ENCODE measurements at places on chromosomes 3 and 15.

DNA sequence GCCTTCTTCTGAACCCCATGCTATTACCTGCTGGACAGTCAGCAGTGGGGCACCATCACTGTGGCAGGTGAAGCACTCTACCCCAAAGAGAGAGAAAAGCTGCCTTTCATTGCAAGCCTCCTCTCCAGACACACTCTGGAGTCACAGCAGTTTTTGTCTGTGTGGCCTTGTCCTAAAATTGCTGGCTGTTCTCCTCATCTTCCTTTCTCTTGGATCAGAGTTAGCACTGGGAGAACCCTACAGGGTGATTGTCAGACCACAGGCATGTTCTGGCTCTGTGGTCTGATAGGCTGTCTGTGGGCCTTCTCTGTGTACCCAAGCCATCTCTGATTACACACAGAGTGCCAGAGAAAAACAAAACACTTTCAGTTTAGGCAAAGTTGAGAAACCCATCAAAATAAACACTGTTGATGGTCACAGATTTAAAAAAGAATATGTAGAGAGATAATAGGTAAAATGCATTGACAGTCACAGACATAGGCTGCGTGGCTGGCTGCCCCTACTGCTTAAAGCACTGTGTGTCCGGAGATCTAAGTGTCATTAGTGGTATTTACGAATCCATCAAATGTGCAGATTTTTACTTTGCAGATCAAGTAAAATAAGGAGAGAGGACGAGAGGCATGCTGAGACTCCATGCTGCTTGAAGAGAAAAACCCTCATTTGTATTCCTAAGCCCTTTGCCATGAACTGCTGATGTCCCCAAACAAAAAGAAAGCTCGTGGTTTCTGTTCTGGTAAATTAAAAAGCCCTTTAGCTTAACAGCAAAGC lies 689.9 kb downstream of the TUSC7 start:
- no peak for DNase-seq

GRCh38 chr3:99084156-99084555 lies 182.7 kb upstream of the DCBLD2 start:
- DNase-seq = no peak

DNA sequence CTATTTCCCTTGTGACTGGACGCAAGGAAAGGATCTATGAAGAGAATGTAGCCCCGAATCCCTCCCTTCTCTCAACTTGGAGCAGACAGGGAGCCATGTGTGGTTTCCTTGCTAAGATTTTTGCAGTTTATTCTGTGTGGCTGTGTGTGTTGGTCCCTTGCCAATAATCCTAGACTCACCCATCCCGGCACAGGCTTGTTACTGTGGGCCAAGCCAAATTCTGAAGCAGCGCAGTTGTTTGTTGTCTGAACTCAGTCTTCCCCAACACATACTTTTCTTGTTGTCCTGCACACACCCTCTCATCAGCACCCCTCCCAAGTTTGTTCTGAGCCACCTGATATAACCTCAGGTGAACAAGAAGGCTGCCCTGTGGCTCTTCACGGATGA lies 193.3 kb upstream of the CTDSPL start:
- DNase-seq = no peak

GRCh38 chr15:85865070-85865684 lies 70.5 kb upstream of the KLHL25 start:
- no peak for DNase-seq

DNA sequence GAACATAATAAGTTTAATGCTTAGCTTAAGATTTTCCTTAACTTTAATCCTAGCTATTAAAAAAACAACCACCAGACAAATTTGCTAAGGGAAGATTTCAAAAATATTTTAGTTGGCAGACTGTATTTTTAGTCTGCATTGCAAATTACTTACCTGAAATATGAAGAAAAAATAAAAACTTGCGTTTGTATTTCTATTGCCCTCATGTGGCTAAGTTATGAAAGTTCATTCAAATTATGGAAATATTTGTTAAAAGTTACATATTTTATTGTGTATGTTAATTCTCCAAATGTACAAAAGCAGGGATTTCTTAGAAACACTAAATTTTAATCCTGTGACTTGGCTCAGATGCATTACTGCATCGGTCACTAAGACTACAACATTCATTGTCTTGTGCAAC lies 15.0 kb downstream of the GTF2A2 start:
- DNase-seq = no peak

GRCh38 chr3:71109241-71109976 lies 474.1 kb downstream of the FOXP1 start:
- DNase-seq = no peak

- no peak for DNase-seq
Measured at GRCh38 chr15:21260966-21261395, 179.3 kb downstream of the POTEB3 start.

- DNase-seq = no peak
Measured at GRCh38 chr3:79183496-79183895, 584.3 kb downstream of the ROBO1 start.

GRCh38 chr3:186477876-186478275 lies 66.3 kb downstream of the CRYGS start:
- no peak for DNase-seq

DNA sequence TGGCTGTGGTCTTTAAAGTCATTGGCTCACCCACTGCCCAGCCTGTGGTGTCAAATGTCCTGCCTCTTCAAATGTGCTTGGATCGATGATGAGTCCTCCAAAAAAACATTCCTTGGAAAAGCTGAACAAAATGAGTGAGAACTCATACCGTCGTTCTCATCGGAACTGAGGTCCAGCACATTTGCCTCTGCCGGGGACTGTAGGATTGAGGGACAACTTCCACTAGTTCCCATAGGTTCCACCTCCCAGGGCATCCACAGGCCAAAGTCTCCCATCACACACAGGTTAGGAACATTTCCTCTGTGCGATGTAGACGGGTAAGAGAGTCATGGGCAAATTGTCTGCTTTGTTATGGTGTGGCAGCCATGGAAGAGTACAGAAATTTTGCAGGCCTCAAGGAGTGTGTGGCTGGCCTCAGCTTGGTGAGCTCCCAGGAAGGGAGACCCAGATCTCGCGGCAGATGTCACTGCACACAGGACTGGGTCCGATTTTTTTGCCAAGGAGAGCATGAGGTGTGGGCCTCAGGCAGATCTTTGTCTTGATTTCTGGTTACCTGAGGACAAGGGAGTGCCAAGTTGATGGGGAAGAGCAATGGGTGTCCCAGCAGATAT lies 115.7 kb downstream of the SNRPN start:
- no peak for DNase-seq

- DNase-seq = no peak
Measured at GRCh38 chr3:119315600-119316312, 21.6 kb downstream of the ARHGAP31 start.

GRCh38 chr3:32421991-32422859 lies 30.6 kb downstream of the CMTM7 start:
- no peak for DNase-seq

GRCh38 chr15:29788433-29789034 lies 33.7 kb downstream of the TJP1 start:
- no peak for DNase-seq

DNA sequence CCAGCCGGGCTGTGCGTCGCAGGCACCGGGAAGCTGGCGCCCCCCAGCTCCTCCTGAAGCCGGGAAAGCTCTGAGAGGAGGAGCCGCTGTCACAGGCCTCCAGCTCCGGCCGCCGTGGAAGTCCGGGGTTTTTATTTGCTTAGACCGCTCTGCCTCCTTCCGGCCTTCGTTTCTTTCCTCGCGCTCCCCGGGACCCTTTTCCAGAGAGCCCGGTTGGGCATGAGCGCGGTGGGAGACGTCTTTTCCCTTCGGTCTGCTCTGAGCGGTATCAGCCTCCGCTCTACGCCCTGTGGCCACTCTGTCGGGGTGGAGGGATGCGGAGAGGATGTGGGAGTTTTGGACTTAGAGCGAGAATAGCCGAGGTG lies 559 bp downstream of the SENP5 start:
- DNase-seq = no peak

DNA sequence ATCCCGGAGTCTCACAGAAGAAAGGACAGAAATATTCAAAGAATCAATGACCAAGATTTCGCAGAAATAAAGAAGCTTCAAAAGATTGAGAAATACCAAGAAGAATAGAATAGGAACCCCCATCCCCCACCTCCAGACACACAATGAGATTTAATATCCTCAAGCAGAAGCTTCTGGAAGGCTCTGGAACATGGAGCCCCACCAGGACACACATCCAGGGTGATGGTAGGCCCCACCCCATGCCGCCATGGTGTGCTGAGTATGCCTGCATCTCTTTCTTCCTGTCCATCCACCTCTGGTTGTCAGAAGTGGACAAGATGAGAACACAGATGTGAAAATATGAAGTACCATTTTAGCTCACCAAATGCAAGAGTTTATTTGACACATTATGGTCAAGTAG lies 19.3 kb downstream of the PRR23E start:
- no peak for DNase-seq

GRCh38 chr3:30661098-30661873 lies 54.9 kb downstream of the TGFBR2 start:
- DNase-seq = no peak

DNA sequence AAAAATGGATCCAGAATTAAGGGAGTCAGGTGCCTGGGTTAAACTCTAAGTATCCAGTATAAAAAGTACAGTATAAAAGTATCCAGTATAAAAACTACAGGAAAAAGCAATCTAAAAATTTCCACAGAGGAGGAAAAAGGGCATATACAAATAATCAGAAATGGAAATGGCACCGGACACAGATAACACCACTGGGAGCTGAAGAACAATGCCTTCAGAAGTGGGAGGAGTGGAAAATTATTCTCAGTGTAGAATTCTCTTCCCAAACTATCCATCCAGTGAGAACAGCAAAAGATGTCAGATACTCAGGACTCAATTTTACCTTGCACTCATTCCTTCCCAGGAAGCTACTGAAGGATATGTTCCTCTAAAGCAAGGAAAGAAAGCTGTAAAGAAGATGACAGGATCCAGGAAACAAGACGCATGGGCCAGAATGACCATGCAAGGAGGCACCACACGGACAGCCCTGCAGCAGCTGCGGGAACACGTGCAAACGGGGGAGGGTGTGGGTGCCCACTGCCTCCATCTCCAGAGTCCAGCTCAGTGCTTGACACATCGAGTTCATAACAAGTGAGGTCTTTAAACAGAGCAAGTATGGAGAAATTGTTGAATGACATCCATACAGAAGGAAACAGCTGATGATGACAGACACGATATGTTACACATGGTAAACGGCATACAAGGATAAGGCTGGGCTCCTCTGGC lies 68.5 kb downstream of the CHSY1 start:
- no peak for DNase-seq

- DNase-seq = no peak
Measured at GRCh38 chr15:45641374-45641781, 6.5 kb downstream of the SQOR start.

DNA sequence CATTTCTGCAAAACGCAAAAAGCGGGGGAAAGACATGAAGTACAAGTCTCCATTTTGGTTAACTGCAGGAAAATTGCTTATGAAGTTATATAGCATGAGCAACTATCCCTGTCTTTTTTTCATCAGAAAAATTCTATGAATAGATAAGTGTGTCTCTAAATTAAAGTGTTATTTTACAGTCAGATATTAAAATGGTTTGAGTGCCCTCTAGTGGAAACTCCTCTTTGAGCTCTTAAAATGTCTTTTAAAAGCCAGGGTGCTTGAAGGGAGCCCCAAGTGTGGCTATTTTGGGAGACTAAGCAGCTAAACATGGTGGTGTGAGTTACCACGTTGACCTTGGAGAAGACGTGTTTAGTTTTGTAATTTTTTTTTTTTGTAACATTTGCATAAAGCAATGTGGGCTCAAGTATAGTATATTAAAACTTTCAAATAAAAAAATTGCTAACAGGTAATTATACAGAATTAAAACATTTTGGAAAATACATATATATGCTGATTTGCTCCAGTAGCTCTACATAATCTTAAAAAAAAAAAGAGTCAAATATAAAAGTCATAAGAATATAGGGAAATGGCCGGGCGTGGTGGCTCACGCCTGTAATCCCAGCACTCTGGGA lies 77.2 kb downstream of the PPP2R3A start:
- no peak for DNase-seq

DNA sequence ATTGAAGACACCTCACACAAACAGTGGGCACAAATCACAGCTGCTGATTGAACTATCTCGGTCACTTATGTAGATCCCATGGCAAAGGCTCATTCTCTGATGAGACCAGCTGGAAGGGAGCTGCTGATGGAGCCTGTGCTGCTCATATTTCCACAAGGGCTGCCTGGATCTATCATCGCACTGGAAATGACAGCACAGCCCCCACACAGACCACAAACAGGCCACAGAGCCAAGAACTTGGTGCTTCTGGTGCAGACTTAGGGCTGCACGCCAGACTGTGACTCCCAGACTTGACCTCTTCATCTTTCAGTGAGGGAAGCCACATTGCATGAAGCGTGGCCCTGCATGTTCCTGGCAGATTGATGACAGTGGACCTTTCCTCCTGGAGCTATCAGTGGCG lies 197.6 kb downstream of the MINAR1 start:
- DNase-seq = no peak

DNA sequence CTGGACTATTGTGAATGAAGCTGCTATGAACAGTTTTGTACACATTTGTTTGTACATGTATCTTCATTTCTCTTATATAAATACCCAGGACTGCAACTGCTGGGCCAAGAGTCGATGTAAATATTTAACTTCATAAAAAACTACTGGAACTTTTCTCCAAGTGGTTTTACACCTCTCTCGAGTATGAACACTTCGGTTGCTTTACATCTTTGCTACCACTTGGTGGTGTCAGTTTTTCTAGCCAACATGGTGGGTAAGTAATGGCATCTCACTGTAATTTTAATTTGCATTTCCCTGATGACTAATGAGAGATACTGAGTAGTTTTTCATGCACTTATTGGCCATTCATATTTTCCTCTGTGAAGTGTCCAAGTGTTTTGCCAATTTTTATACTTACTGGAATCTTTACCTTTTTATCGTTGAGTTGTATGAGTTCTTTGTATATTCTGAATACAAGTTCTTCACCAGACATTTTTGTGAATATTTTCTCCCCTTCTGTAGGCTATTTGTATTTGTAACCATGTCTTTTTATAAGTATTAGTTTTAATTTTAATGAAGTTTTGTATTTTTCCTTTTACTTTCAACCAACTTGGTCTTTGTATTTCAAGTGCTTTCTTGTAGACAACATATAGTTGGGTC lies 44.4 kb downstream of the PCOLCE2 start:
- DNase-seq = no peak

GRCh38 chr3:12452361-12453330 lies 31.6 kb upstream of the TSEN2 start:
- no peak for DNase-seq

DNA sequence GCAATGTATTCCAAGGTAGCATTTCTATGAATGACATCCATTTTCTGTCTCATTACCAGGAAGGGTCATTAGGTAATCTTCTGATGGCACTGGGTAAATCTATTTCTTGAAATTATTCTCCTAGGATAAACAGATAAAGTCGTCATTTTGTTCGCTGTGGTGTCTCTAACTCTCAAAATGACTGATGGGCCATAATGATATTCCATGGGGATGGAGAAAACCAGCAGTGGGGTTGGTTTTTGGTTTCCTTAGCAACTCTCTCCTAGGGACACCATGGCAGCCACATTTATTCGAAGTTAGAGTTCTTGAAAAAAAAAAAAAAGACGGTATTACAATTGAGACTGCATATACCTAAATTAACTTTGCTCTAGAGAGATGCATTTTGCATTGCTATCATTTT lies 231.3 kb upstream of the SLCO3A1 start:
- no peak for DNase-seq

GRCh38 chr3:44000586-44000985 lies 241.1 kb upstream of the TOPAZ1 start:
- DNase-seq = no peak

GRCh38 chr3:134794950-134795745 lies at the start of gene EPHB1:
Gene EPHB1 (plus strand): TSS chr3:134795260.
- DNase-seq = no peak

- DNase-seq = no peak
Measured at GRCh38 chr3:112143689-112144088, 10.6 kb upstream of the GCSAM start.

All from stimulated activated CD8-positive, alpha-beta memory T cell treated with anti-CD3 and anti-CD28 coated beads, Interleukin-4, amount 100 ng/mL, for 4 hours (primary cell).